ENCODE measurements at places on chromosomes 4 and X.

GRCh38 chr4:149574971-149575370, 240.7 kb downstream of the IQCM start:
- DNase-seq = no peak

- DNase-seq = no peak
Observed at GRCh38 chr4:102454981-102455685, 46.0 kb upstream of the NFKB1 start.

GRCh38 chr4:32172761-32173160, 1452.6 kb downstream of the PCDH7 start:
- no peak for DNase-seq

DNA sequence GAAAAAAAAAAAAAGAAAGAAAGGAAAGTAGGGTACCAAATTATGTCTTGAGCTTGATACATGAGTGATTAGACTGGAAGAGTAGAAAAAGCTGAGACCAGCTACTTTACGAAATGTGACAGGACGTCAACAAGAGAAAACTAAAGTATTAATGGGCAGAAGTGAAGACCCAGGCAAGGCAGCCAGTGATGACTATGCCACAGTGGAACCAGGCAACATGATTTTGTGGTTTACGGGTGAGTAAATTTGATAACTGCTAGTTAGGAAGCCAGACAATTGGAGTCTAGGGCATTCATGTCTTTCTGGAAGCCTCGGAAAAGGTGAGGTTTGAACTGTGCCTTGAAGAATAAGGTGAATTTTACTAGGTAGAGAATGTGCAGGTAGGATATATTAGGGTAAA, 326.4 kb downstream of the TENM3 start:
- DNase-seq = no peak

DNA sequence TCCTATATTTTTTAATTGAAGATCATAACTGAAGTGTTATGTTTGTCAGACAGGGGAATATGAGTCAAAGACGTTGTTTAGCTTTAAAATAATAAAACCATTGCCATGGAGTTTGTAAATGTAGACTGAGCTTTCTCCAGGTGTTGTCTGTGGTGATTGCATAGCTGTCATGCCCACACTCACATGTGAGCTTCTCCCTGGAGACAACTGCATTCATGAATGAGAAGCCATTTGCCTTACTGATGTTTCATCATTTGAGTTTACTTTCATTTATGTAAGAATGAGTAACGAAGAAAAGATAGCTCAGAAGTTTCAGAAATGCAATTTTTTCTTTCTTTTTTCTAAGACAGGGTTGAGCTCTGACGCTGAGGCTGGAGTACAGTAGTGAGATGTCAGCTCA, 339.1 kb downstream of the GALNTL6 start:
- DNase-seq = no peak

- DNase-seq = no peak
Observed at GRCh38 chrX:153693216-153694086, 5.7 kb downstream of the SLC6A8 start.

GRCh38 chr4:15005474-15006115, 3.3 kb downstream of the CPEB2 start:
- DNase-seq = no peak

DNA sequence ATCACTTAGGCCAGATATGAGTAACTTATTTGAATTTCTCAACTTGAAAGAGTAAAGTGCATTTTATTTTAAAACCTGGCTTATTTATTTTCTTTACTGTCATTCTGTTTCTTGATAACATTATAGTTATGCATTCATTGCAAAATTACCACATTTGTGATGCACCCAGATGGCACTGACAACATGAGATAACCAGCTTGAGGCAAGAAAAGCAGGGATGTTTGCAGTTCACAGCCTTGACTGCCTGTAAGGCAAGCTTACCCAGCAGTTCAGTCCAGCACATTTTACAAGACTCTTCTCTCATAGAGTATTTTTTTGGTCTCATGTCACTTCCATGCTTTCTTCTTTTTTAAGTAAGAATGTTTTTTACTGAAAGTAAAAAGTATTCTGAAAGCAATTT, 25.3 kb upstream of the EPGN start:
- DNase-seq = no peak

DNA sequence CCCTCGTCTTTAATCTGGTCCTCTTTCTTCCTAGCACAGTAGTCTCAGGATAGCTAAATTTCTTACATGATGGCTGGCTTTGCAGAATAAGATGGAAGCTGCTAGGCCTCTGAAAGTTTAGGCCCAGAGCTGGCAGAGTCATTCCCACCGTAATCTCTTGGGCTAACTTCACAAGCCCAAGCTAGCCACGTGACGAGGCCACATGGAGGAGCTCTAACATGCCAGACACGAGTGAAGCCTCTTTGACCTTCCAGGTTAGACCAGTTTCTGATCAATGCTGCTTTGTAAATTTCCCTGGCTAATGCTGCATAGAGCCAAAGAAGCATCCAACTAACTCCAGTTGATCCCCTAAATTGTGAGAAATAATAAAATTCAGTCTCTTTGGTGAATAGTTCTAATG, 9.5 kb upstream of the CENPE start:
- DNase-seq = no peak

DNA sequence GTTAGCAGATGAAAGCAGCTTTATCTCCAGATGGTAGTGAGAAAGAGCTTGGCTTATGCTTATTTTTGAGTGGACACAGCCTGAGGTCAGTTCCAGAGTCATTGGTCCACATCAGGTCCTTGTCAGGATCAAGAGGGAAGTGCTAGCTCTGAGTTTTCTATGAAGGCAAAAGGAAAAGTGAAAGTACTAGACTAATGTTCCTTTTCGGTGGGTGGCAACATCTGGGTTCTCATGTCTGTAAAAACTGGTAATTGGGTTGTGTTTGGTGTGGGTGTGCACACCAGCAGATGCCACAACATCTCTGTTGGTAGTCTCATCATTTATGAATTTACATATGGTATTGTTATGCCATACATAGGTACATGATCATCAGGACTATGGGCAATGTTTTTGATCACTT, 210.5 kb downstream of the PWWP3B start:
- no peak for DNase-seq

All from stimulated activated CD8-positive, alpha-beta memory T cell treated with anti-CD3 and anti-CD28 coated beads, Interleukin-7, amount 100 ng/mL, for 1 hour (primary cell).